ENCODE measurements at places on chromosomes 3 and 15.
A peak's percentile ranks its signal among the peaks of the same experiment; 100 is the strongest.

- DNase-seq = no peak
These were observed 14.5 kb downstream of the NR1I2 start for GRCh38 chr3:119796368-119796767.

DNA sequence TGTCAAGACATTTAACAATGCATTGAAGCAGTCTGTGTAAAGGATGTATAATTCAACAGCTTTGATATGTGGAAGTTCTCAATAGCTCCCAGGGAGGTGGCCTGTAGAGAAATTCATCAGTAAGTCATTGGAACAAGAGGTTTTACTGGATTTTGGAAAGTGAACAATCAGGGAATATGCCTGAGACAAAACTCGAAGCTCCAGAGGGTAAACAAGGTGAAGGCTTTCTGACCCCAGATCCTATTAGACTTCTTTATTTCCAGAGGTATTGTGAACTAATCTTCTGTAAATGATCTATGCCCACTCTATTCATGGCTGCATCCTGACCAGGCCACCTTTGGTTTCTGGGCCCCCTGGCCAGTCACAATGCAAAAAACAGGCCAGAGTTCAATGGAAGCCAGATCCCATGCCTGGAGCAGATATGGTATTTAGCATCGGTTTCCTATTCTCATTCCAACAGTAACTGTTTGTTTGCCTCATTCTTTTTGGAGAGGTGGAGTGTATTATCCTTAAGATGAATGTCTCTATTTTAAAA lies 177.3 kb downstream of the SATB1 start:
- no peak for DNase-seq

GRCh38 chr3:192481638-192482037 lies 245.7 kb downstream of the FGF12 start:
- no peak for DNase-seq

GRCh38 chr15:47750030-47750739 lies 32.9 kb downstream of the SEMA6D start:
- no peak for DNase-seq

DNA sequence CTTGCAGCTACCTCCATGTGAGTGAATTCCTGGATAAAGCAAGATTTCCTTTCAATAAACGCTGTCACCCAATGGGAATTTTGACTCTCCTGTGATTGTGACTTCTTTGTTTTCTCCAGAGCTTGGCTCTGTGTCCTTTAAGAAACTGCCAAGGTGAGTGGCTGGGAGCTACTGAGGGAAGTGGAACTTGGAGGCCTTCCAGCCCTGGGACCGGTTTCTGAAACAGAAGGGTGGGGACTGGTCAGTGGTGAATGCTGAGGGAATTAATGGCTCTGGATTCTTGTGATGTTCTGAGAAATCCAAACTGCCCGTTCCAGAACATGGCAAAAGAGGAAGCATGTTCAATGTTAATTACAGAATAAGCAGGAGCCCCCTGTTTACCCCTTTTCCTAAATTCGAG lies 41.1 kb upstream of the MYZAP start:
- no peak for DNase-seq

DNA sequence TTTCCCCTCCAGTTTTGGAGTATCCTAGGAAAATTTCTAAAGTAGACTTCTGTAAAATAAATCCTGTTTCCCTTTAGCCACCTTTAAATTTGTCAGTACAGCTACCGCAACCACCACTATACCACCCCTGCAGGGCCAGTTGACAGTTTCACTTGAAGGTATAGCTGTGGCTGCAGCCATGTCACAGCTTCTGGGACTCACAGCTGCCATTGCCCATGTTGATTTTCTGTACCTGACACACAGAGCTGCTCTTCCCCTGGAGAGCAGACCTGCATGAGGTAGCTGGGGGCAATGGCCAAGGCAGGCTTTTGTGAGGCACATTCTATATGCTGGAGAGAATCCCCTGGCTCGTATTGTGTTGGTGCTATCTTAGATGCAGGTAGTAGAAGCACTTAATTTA lies 345.4 kb downstream of the LRTM1 start:
- no peak for DNase-seq

DNA sequence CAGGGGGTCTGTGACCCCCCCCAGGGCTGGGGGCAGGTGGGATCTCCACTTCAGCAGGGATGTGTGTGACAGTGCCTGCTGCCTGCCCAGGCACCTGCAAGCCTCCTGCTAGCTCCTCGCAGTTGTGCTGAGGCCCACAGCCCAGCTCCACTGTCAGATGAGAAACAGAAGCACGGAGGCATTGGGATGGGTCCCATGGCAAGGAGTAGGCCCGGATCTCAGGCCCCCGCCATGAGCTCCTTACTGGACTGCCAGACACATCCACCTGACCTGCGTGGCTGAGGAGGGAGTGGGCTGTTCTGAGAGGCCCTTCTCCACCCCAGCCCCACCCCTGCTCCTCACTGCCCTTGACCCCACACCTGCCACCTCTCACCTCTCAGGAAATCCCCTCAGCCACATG lies 18.2 kb upstream of the SKOR1 start:
- DNase-seq = no peak

DNA sequence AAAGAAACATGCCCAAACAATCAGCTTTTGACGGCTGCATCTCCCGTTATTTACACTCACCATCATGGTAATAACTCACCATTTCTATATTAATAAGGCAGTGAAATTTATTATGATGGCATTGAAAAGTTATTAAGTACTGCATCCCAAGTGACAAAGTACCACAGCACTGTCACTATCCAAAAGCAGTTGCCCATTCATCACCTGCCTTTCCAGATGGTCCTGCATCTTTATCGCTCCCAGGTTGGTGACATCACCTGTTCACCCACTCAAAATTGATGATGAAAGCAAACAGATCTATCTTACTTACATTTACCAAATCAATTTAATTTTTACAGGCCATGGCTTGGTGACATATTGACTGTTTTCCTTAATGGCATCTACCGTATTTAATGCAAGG lies 299.0 kb downstream of the MECOM start:
- no peak for DNase-seq

- no peak for DNase-seq
These were observed 11.7 kb downstream of the LXN start for GRCh38 chr3:158660711-158661110.

GRCh38 chr3:60131618-60132017 lies 1081.8 kb upstream of the CFAP20DC start:
- DNase-seq = no peak

DNA sequence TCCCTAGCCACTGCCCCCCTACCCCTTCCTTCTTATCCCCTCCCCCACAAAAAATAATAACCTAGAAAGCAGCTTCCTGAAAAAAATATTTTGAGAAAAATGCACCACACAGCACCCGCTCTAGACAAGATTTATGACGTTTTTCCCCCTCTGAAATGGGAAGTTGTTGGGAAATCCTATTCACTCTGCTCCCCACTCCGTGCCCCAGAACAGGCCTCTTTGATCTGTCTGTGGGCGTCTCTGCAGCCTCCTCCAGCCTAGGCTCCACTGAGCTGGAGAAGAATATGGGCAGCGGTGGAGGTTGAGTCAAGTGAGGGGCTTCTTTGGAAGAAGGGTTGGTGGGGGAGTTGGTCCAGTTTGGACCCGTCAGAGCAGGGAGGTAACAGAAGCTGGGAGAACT lies 28.5 kb upstream of the POLG start:
- no peak for DNase-seq

- peak; percentile 54 for DNase-seq
These were observed 6.2 kb downstream of the PLA2G4D start for GRCh38 chr15:42087926-42088800.

DNA sequence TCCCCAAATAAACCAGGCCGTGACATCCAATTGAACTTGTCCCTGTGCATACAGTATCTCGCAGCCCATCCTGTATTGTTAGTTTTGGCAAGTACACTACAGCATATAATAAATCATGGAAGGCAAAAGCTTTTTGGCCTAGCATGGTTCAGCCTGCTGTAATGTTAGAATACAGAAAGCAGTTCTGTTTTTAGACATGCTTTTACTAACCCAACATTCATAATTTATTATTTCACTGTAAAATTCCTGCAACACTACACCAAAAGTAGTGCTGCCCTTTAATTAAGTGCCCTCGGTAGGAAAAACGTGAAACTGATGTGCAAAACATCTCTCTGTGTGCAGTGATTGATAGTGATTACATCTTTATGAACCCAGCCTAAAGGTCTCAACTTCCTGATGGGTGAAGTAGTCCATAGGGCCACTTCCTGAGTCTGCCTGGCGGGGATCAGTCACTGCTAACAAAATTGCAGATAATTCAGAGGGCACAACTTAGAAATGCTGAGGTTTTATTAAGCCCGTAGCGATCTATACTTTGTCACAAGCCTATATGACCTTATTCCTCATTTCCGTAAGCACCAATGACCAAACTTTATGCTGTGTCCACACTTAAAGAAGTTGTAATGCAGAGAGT lies 227.8 kb downstream of the CDIN1 start:
- no peak for DNase-seq

GRCh38 chr3:22585504-22585903 lies 617.6 kb upstream of the UBE2E2 start:
- DNase-seq = peak; percentile 10

- no peak for DNase-seq
These were observed 7.9 kb downstream of the ZNF280D start for GRCh38 chr15:56725386-56725785.

DNA sequence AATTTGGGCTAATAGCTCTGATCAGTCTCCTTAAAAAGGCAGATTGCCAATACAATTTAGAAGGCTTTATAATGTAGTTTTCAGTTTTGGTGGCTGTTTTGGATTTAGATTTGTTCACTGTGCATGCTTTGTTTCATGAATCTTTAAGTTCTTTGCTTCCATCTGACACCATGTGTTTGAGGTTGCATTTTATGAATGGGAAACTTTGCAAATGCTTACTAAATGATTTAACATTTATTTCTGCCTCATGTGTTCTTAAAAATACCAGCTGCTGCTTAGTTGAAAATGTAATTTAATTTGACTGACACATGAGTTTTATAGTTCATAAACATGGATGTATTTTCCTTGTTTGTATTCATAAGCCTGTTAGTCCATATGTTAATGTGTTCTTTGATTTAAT lies 78.6 kb downstream of the RNF13 start:
- DNase-seq = no peak

GRCh38 chr15:64898406-64898805 lies 13.3 kb upstream of the ANKDD1A start:
- no peak for DNase-seq

Measured in NCI-H524 (cell line).